ENCODE measurements at places on chromosomes 3 and 15.

- DNase-seq, result peak; percentile 56
Measured at GRCh38 chr15:68278595-68279405, 1.3 kb downstream of the FEM1B start.

DNA sequence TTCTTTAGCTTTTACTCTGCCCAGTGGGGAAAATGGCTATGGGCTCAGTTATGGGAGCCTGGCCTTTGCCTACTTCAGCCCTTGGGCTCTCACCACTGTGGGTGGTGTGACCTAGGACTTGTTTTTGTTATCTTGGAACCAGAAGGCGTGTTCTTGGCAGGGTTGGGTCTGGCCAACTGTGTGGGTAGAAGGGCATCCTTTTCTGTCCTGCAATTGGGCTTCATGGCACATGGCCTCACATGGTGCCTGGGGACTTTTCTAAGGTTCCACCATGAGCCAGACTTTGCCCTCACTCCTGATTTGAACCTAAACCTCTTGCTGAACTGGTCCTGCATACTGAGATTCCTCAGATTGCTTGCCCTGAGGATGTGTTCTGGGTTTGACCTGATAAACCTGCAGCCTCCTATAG is 1.7 kb downstream of the GLYCTK start:
- no peak for DNase-seq

GRCh38 chr3:14929310-14930074 is 17.9 kb upstream of the NR2C2 start:
- DNase-seq, result no peak

DNA sequence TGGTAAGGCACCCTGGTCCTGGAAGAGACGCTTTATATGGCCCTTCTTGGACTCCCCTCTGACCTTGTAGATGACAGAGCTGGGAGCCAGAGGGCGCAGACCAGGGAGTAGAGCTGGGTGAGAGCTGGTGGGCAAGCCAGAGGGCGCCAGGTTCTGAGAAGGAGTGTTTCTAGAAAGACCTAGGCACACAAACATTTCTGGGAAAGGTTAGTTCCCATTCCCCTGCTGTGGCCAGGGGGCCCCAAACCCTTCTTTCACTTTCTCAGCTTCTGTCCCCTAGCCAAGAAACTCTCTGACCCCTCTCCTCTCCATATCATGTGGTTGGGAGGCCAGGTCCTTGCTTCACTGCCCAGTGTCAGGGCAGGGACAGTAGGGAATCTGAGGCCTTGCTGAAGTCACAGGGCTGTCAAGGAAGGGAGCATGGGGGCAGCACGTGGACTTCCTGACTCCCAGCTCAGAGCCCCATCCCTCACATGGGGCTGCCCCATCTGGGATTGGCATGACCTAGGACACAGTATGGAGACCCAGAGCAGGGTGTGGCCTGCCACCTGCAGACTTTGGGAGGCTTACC is 3.6 kb downstream of the HEMK1 start:
- no peak for DNase-seq

DNA sequence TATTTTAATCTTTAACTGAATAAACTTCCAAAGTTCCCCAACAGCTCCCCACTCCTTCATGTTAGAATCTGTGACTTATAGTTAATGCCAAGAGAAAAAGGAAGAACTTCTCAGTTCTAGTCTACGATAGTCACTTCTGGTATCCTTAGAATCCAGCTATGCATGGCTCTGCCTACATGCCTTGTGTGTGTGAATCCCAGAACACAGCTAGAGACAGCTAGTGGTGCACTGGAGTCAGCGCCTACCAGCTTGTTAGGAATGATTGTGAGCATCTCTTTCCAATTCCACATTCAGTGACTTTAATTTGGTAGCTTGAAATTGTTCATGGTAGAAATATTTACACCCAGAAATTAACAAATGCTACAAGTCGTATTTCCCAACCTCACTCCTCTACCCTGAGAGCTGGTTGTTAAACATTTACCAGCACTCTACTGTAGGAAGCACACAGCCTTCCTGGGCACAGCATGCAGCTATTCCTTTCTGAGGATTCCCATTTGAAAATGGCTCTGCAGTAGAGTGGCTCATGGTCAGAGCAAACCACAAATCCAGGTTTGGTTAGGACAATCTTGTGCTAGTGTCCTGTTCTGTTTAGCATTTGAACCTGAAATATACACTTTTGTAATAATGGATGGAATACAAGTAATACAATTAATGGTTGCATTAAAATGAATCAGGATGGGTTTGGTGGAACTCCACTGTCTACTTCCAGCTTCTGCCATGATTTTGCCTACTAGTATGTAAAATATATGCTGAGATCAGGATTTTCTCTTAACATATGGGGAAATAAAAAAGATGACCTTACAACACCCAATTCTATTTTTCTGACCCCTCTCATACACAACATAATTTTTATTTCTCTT is 371.0 kb upstream of the GBE1 start:
- no peak for DNase-seq

DNA sequence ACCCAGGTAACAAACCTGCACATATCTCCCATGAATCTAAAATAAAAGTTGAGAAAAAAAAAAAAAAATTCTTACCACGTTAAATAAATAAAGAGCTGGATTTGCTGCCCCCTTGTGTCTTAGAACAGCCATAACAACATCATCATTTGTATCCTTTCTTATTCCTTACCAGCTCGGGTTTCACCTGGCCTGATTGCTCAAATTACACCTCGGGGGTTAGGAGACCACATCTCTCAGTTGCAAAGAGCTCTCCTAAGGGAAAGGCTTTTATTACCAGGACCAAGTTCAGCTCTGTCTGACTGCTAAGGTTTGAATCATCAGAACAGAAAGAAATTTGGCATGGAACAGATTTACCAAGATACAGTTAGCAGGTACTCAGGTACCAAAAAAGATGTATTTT is 25.8 kb upstream of the RPL39L start:
- peak; percentile 70 for DNase-seq

GRCh38 chr3:154132777-154133375 is 11.7 kb downstream of the ARHGEF26 start:
- DNase-seq, result no peak

GRCh38 chr3:114558271-114558670 is 264.4 kb downstream of the TIGIT start:
- DNase-seq, result no peak

GRCh38 chr3:106824856-106825255 is 552.4 kb upstream of the CCDC54 start:
- DNase-seq, result no peak

DNA sequence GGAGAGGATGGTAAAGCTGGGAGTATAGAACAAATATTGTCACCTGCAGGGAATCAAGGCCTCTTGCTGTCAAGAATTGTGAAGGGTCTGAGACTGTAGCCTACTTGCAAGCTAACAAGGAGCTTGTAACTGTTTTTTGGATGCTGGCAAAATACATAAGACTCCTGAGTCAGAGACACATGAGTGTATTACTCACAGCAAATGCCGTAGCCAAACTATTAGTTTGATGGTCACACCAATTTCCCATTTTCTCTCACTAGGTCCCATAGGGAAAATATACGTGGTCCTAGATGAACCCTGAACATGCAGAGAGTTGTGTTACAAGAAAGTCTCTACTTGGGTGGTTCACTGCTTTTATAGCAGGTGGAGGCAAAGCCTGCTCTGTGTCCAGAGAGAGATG is 44.7 kb upstream of the LIPC start:
- DNase-seq, result no peak

DNA sequence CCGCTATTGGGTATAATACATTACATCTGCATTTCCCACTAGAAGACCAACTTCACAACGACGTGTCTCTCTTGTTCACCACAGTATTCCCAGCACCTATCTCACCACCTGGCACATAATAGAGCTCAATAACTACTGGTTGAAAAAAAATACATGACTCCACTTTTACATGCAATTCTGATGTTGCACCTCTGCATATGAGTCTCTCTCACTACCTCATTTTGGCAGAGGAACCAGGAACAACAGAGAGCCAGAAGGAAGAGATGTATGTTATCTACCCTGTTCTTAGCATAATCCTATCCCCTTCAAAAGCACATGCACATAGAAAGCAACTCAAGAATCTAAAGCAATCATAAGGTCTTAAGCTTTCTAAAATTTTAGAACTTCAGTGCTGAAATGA is 61.6 kb downstream of the SHQ1 start:
- no peak for DNase-seq

DNA sequence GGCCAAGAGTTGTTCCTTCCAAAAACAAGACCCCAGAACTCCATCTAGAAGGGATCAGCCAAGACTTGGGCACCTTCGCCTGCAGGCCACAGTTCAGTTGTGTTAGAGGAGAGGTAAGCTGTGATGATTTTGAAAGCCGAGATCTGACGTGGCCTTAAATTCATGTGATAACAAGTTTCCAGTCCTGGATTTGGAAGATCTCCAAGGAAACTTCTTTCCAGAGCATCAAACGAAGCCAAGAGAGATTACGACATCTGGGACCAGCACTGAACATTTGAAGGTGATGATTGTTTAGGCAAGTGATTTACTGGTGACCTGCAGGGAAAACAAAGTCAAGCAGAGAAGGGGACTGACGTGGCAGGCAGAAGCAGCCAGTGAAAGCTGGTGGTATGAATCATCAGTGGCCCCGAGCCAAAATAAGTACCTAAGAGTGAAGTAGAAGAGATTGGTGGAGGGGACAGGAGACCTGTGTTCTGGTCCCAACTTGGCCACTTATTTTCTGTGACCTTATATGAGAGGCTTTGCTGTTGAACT is 339.0 kb upstream of the PROK2 start:
- no peak for DNase-seq

GRCh38 chr3:60674870-60675269 is 576.4 kb downstream of the FHIT start:
- DNase-seq, result no peak

GRCh38 chr3:64072126-64072525 is 48.8 kb upstream of the PSMD6 start:
- no peak for DNase-seq

DNA sequence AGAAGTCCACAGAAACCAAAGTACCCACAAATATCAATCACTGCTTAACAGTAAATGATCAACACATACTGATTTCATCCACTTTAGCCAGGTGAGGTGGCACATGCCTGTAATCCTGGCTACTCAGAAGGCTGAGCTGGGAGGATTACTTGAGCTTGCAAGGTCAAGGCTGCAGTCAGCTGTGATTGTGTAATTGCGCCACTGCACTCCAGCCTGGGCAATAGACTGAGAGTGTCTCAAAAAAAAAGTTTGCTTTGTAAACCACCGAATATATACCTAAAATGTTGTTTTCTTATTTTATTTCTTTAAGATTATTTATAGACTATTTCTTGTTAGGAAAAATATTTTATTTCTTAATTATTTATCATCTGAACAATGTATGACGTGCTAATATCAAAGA is 8.7 kb upstream of the ATP13A4 start:
- no peak for DNase-seq

DNA sequence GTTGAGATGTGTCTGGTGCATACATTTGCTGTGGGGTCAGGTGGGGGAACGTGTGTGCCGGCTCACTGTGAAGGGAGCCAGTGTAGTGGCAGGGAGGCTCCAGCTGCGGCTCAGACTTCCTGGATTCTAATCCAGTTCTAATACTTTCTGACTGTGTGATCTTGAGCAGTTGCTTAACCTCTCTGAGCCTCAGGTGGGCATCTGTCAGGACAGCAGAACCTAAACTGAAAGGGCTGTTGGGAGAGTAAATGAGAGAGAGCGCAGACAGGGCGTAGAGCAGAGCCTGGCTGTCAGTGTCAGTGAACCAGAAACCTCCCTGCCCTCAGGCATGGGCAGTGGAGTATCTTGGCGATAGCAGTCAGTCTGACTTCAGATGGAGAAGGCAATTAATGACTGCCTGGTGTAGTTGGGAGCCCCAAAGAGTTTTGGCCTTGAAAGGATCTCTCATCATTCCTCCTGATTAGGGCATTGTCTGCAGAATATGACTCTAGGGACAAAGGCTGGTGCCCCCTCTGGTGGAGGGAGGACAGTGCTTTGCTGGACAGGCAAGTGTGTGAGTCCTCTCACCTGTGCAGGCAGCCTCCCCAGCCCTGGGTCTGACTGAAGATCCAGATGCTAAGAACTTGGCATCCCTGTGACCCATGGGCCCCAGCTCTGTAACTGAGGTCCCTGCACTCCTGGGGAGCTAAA is 9.6 kb downstream of the KBTBD13 start:
- no peak for DNase-seq

DNA sequence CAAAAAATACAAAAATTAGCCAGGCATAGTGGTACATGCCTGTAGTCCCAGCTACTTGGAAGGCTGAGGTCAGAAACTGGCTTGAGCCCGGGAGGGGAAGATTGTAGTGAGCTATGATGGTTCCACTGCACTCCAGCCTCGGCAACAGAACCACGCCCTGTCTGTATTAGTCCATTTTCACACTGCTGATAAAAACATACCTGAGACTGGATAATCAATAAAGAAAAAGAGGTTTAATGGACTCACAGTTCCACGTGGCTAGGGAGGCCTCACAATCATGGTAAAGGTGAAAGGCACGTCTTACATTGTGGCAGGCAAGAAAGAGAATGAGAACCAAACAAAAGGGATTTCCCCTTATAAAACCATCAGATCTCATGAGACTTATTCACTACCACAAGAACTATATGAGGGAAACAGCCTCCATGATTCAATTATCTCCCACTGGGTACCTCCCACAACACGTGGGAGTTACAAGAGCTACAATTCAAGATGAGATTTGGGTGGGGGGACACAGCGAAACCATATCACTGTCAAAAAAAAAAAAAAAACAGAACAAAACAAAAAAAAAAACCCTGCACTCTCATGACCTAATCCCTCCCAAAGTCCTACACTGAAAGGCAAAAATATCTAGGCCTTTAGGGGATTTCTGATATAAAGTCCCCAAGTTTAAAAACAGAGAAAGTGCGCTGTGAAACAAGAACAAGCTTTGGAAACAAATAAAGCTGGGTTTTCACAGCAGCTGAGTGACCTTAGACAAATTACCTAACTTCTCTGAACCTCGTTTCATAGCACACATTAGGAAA is 224.7 kb downstream of the IGSF11 start:
- DNase-seq, result no peak

- no peak for DNase-seq
Measured at GRCh38 chr3:156818890-156819289, 7.3 kb upstream of the LEKR1 start.

DNA sequence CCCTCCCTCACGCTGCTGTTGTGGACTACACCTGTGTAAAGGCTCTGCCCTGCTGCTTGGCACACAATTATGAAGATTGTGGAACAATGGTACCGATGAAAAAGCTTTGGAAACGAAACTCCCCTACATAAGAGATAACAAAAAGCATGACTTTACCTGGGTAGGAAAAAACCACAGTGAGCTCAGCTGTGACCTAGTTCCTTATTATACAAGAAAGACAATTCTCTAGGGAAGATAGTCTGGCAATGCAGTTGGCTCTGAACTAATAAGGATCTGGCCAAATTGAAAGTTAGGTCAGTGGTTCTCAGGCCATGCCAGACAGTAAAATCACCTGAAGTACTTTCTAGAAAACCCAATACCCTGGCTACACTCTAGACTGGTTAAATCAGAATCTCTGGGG is 16.1 kb downstream of the CLEC3B start:
- no peak for DNase-seq

DNA sequence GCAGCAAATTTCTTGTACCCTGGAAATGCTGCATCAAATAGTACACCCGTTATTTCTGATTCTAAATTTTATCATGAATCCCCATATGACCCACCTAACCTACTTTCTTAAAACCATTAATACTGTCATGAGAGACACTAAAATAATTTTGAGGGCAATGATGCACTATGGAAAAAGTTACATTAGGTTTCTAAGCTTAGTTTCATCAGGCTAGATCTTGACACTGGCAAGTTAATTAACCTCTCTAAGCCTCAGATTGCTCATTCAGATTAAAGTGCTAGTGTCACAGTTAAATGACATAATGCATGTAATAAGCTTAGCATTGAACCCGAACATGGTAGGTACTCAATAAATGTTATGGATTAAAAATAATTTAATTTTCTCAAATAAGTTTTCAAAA is 8.2 kb downstream of the GOLIM4 start:
- DNase-seq, result no peak

- DNase-seq, result no peak
Measured at GRCh38 chr15:61199681-61200080, 29.4 kb downstream of the RORA start.

All from CD4-positive, alpha-beta memory T cell (primary cell).